ENCODE measurements at places on chromosomes 12 and 14.
A peak's percentile ranks its signal among the peaks of the same experiment; 100 is the strongest.

- DNase-seq, result no peak
Measured at GRCh38 chr14:62505045-62505444, 540.2 kb downstream of the KCNH5 start.

- DNase-seq, result no peak
Measured at GRCh38 chr12:121781998-121782979, 11.2 kb downstream of the RHOF start.

GRCh38 chr12:31521964-31522363 is 69.0 kb downstream of the DENND5B start:
- DNase-seq, result no peak

DNA sequence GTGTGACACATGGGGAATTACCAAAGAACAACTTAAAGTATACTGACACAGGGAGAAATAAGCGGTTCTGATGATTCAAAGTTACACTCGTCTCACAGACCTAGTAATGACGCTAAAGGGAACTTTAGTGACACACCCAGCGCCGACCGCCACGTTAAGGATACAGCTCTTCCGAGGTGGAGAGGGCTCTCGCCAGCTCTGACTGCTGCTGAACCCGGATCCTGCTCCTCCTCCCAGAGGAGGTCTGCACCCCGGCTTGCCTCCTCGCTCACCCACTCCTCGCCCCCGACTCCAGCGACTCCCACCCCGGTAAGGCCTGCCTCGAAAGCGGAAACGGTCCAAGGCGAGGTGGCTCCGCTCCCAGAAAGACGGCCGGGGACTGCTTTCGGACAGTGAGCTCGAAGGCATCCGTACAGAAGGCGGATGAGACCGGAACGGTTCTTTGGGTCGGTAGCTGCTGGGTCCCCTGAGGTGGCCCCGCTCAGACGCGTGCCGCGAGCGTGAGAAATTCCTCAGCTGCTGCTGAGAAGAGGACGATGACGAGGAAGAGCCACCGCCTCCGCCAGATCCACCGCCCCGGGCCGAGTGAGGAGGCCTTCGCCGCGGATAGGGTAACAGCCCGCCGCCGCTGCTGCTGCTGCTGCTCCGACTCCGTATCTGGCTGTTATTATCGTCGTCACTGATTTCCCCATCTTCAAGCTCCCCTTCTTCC is 643 bp downstream of the ZFC3H1 start:
- DNase-seq, result peak; percentile 67

DNA sequence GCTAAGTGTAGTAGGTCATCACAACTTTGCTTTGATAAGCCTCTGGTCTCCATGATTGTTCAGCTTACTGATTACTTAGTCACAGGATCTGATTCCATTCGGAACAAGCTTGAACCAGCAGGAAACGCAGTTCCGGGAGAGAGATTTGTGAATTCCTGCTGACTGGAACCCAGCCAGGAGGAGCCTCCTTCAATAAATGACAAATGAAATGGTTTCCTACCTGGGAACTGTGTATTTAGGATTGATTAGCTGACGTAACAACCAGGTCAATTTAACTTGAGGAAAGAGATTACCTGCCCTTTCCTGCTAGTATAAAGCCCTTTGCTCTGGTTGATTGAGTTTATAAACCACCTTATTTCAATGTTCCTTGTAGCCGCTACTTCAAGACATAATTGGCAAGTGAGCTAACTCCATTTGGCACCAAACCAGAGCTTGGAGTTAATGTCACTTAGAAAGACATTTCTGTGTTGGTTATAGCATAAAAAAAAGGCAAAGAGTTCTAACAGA is 35.1 kb upstream of the KCNH3 start:
- DNase-seq, result no peak

DNA sequence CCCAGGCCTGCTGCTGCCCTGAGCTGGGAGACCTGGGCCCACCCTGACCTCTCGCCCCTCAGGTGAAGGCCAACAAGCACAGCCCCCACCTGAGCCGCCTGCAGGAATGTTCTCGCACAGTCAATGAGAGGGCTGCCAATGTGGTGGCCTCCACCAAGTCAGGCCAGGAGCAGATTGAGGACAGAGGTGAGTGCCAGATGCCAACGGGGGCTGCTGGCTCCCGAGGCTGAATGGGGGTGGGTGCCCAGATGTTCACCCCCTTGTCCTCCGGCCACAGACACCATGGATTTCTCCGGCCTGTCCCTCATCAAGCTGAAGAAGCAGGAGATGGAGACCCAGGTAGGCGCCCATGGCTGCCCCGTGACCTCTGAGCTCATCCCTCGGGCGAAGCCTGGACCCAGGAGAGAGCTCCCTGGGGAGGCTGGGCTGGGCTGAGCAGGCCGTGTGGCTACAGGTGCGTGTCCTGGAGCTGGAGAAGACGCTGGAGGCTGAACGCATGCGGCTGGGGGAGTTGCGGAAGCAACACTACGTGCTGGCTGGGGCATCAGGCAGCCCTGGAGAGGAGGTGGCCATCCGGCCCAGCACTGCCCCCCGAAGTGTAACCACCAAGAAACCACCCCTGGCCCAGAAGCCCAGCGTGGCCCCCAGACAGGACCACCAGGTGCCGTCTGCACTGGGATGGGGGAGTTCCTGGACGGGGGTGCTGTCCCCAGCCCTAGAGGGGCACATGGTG is 25.8 kb downstream of the HIP1R start:
- no peak for DNase-seq

GRCh38 chr14:93629643-93630042 is 158.6 kb downstream of the PRIMA1 start:
- no peak for DNase-seq

- DNase-seq, result no peak
Measured at GRCh38 chr12:26633591-26634210, 199.3 kb downstream of the ITPR2 start.

DNA sequence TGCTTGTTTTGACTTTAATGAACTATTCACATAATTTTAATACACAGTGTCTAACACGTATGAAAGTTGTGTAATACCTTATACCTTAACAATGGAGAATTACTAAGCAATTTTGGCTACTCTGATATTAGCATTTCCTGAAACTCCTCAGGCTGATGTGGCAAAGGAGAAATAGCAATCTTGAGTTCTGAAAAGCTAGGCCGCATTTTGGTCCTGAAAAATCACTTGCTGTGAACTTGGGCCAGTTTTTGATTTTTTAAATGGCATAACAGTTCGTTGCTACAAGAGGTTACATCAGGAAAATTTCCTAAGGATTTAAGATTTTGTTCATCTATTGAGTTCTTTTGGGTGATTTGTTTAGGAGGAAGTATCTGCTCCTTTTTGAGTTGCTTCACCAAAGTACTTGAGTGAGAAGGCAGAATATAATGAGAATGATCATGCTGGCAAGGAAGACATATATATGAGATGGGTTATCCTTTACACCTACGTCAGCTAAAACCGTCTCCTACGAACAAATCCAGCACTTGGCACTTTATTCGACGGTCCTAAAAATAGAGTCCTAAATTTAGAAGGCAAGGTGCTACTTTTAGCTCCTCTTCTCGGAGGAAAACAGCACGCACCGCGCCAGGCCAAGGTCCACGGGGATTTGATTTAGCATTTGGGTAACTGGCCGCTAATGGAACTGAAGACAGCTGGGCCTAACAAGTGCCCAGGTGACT is 32.2 kb downstream of the MIA2 start:
- DNase-seq, result peak; percentile 61

DNA sequence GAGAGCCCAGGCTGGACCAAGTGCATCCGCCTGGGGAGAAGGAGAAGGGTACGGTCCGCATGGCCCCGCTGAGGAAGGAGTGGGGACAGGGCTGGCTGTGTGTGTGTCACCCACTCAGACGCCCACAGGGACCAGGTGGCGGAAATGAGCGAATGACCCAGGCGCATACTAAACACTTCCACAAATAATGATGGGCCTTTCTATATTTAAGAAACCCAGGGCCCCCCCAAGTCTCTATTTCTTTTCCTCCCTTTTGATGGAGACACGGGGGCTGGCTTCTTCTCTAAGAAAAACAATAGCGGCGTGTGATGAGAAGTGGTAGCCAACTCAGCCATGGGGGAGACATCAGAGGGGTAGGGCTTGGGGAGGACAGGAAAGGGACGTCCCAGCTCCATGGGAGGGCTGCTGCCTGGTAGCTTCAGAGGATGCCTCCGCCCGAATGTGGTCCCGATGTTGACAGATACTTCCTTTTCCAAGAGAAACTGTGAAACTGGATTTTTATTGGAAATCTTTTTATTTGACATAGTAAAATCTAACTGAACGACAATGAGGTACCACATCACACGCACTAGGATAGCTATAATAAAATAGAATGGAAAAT is 6.3 kb upstream of the MAP1LC3B2 start:
- DNase-seq, result no peak

- DNase-seq, result no peak
Measured at GRCh38 chr12:108712925-108713203, 18.5 kb downstream of the CORO1C start.

GRCh38 chr12:21599143-21599999 is 5.3 kb downstream of the GYS2 start:
- DNase-seq, result no peak

DNA sequence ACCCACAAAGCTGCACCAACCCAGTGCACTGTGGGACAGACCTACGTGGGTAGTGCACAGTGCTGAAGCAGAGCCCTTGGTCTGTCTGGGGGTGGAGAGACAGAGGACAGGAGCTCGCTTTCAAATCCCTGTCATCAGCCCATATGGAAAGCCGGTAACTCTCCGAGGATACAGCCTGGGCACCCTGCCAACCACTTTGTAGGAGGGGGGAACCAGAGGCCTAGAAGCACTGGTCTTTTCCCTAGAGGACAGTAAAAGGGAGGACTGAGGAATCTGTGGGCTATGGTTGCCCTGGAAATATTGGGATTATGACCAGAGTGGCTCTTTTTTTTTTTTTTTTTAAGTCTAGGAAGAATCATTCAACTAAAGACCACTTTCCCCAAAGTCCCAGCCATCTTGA is 74.3 kb downstream of the MAP3K9 start:
- DNase-seq, result no peak

DNA sequence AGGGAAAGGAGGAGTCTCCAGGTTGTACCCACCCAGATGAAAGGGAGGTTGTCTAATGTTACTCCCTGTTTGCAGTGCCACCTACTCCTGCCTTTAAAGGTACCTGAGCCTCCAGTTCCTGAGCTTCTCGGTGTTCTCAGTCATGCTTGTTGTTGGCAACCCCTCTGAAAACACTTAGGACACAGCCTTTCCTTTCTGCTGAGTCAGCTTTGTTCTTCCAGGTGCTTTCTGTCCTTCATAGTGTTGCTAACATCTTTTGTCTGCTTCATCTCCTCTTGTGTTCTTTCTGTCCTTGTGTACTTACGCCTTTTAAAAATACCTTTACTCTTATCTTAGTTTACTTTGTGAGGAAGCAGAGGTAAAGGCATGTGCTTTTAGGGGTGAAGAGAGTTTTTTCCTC is 97.0 kb upstream of the NEDD1 start:
- DNase-seq, result no peak

DNA sequence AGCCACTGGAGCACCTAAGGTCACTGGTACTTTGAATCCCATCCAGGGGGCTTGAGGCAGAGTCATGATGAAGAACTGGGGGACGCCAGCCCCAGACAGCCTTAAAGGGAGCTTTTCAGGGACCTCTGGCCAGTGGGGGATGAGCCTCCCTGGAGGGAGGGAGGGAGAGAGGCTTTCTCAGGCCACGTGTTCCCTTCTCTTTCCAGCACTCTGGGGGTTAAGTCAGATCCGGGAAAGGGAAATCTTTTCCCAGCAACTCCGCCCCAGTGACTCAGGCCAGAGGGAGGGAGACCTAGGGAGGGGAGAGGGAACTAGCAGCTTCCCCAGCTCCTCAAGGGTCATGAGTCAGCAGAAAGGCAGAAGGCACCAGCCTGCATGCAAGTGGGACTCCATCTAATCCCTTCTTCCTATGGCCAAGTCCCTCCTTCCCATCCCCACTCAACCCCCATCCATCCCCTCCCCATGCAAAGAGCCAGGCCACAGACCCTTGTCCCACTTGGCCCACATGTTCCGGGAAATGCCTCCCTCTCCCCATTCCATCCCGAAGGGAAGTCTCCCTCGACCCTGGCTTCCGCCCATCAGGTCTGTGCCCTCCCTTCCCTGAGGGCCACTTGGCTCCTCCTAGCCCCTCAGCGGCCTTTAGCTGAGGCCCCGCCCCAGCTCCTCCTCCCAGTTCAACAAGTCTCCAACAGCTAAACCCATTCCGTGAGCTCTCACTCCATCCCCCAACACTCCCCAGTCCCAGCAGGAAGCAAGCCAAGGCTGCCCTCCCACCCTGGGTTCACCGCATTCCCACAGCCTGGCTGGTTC is 5.6 kb downstream of the TNFRSF1A start:
- peak; percentile 96 for DNase-seq

GRCh38 chr14:105061428-105062047 is 3.7 kb downstream of the GPR132 start:
- no peak for DNase-seq

DNA sequence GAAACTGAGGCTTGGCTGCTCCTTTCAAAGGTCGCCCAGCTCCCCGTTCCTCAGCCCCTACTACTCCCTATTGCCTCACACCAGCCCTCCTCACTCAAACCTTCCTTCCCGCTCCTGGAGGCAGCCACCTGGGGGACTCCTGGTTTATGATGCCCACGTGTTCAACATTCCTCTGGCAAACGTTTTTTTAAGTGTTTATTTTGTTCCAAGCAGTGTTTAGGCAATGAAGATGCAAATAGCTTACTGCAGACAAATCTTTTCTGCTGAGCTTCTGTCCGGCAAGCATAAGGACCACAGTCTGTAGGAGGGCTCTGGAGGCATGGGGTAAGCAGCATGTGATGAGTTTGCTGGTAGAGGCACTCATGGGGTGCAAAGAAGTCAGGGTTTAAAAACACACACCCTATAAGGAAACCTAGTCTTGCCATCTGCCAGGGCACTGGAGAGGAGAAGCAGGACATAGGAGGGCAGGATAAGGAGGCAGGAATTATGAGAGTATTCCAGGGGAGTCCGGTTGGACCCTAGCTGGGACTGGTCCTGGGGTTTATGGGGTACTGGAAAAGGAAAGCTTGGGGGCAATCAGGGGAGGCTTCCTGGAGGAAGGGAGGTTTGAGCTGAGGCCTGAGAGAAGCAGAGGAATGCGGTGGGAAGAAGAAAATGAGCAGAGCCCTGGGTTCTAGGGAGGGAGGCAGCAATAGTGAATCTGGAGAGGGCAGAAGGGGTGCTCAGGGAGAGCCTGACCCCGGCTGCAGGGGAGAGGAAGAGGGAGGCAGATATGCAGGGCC is 123.3 kb downstream of the NCOR2 start:
- no peak for DNase-seq

DNA sequence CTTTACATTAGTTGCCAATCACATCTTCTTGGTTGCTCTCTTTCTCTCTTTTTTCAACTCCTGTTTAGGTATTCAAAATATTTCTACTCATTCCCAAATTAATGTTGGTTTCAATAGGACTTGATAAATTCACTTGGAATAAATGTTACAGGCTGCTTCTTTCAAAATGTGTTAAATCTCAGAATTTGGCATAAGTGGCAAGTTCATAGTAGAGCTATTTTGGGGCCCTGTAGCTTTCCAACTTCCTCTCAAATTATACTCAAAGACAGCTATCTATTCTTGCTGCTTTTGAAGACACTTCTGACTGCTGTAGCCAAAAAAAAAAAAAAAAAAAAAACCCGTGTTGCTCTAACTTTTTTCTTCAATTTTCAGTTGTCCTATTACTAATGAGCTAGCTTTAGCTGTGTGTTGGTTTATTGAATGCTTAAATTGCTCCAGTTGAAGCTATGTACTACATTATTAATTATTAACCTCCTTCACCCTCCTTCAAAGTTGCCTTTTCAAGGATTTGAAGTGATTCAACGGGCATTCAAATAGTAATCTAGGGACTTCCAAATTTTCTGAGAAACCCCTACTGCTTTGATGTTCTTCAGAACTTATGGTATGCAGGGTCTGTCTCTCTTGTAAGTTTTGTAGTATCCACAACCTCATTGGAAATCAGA is 554.6 kb upstream of the FLRT2 start:
- DNase-seq, result no peak

GRCh38 chr12:34105392-34105933 is 83.2 kb downstream of the ALG10 start:
- no peak for DNase-seq

GRCh38 chr12:19428246-19428645 is 11.0 kb upstream of the AEBP2 start:
- peak; percentile 95 for DNase-seq
